ENCODE measurements at places on chromosomes 2 and 18.

DNA sequence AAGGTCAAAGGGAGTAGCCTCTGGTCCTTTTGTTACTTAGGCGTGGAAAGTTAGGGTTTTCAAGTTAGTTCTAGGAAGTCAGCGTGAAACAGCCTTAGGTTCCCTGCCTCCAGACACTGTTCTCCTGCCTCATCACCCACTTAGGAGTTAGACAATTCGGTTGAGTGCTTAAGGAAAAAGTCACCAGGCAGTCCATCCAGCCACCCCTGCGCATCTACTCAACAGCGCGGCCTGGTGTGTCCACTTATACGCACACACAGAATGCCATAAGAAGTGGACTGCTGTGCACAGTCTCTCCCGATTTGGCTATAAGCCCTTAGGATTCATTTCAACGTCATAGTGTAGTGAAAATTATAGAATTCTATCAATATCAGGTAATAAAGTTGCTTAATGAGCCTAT lies 470.8 kb upstream of the TNP1 start:
- DNase-seq: no peak

DNA sequence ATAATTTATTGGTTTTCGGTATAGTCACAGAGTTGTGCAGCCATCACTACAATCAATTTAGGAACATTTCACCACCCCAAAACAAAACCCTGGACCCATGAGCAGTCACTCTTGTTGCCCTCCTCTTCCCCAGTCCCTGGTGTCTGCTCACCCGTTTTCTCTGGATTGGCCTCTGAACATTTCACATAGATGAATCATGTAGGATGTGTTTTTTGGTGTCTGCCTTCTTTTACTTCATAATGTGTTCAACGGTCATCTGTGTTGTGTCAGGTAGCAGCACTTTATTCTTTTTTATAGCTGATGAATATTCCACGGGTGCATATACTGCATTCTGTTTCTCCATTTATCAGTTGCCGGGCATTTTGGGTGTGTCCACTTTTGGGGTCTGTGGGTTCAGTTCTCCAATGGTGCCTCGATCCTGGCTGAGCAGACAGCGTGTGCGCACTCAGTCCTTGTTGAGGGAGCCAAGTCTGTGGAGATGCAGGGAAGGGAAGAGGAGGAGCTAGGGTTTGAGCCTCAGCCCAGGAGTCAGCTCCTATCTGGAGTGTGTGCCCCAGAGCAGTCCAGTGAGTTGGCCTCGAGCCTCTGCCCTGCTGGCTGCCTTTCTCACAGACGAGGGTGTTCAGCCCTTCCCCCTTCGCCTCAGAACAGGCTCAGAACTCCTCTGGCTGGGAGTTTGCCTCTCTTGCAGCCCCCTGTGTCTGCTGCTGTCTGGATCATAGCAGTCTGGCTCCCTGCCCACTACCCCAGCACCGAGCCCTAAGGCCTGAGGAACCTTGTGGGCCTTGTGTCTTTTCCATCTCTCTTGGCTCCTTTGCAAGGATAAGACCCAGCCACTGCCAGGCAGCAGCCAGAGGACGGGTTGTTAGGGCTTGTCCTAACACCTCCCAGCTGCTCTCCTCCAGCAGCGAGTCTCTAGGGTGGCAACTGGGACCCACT lies 18.0 kb downstream of the C2orf74 start:
- DNase-seq: peak; percentile 92

- no peak for DNase-seq
These were observed 193.3 kb downstream of the SLC4A3 start for GRCh38 chr2:219820767-219821166.

DNA sequence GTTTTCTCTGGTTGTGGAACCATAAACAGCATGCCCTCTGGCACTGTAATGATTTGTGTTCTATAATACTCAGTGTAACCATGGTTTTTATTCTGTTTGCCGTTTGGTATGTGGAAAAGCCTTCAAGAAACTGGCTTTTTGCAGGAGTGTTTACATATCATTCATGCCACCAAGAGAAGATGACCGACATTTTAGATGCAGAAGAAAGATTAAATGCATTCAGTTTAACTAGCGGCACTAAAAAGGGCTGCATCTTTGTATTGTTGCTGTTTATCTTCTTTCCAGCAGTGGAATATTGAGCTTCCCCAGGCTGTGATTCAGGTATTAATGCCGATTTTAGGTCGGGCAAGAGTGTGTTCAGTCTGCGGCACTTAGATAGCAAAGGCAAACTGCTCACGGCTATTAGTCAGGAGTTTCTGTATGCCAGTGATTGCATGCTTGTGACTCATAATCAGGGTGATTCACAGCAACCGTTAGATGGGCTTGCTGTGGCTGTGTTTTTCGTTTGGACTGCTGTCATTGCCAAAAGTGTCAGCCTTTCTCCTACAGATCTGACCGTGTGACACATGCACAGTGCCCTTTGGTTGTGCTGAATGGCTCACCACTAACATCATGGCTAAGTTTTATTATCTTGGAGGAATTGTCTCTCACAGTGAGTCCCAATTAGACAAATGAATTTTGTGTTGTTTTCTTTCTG lies 479.7 kb downstream of the PARD3B start:
- DNase-seq: peak; percentile 96

DNA sequence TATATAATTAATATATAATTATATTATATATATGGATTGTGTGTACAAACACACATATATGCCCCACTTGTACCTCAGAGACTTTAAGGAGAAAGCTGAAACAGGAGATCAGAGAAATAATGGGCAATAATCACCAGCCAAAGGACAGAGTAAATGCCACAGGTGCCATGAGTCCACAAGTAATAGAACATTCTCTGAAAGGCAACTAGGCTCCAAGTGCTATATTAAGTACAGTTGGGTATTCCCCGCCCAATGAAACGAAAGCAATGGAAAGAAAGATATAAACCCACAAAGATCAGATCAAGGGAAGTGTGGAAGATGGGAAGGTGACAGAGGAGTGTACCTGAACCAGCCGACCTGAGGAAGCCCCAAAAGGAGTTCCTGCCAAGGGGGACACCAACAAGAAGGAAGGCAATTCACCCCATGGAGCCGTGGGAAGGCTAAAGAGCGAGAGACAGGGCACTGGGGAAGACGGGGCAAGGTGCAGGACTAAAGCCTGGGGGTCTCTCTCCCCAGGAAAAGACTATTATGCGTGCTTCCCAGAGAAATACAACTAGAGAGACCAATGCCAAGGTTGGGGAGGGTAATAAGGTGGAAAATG lies 19.0 kb downstream of the DYM start:
- DNase-seq: peak; percentile 18

- DNase-seq: no peak
These were observed 91.1 kb upstream of the CDH2 start for GRCh38 chr18:28267878-28268625.

GRCh38 chr2:186995092-186995491 lies 146.1 kb upstream of the ZSWIM2 start:
- no peak for DNase-seq

DNA sequence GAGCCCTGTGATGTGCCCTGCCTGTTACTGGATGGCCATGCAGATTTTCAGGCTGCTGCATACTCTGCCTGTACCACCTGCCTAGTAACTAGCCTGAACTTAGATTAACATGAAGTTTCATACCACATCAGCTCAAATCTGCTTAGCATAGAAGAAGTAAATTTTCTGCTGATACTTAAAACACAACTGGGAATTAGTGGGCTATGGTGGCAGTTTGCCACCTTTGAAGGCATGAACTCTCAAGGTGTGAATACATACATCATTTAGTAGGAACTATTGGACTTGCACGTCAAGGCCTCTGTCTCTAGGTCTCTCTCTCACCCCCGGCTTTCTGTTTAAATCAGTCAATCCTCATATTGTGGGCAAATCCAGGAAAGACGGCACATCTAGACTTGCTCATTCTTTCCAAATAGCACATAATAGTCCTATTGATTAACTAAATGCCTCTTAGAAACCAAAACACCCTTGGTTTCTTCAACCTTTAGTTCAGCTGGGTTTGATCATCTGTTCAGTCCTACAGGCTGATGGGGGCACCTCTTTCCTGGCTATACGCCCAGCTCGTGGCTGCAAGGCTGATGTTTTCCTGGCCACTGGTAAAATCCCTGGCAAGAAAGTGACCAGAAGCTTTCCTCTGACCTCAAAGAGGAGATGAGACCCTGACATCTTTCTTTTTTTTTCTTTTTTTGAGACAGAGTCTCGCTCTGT lies 58.4 kb downstream of the ALPK2 start:
- no peak for DNase-seq

- no peak for DNase-seq
These were observed 75.5 kb downstream of the SNTG2 start for GRCh38 chr2:1026141-1026540.

GRCh38 chr2:230668184-230668938 lies 44.3 kb upstream of the CAB39 start:
- no peak for DNase-seq

DNA sequence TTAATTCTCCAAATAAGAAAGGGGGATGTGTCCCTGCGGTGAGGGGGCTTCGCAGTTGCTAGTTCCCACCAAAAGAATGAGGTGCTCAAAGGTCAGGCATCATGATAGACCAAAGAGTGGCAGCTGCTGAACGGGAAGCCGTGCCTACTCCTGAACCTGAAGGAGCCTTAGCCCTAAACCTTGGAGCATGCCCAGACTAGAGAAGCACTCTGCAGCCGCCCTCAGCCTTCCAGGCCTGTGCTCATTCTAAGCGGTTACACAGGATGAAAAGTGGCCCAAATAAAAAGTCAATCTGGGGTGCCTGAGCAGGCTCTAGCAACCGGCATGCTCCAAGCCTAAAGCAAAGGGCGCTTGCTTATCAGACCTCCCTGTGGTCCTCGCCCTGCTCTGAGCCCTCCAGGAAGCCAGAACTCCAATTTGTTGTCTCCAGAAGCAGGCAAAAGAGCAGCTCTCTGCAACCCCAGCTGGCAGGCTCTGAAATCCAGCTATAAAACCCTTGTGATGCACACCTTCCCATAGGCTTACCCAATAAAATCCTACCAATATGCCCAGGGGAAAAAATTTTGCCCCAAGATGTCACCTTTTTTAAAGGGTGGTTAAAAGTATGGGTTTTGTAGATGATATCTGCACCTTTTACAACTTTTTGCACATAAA lies 17.5 kb downstream of the UXS1 start:
- peak; percentile 37 for DNase-seq

GRCh38 chr2:46363535-46364170 lies 66.4 kb downstream of the EPAS1 start:
- DNase-seq: no peak

DNA sequence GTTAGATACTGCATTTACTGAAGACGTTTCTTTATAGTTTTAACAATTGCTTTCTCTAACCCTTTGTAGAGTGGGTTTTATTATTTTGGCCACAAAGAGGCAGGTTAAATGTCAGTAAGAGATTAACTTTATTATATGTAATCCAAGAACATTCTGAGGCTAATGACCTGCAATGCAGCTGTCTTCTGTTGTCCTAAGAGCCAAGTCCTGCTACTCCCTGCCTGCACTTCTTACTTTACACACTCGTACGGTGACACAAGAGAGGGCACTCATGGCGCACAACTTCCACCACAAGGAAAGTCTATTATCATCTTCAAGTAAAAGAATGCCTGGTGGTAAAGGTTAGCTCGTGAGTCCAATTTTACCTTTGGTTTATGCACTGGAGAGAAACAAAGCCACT lies 471.0 kb upstream of the HNMT start:
- no peak for DNase-seq

- DNase-seq: no peak
These were observed 114.9 kb downstream of the GALNT13 start for GRCh38 chr2:153986488-153987229.

- DNase-seq: no peak
These were observed 1.5 kb upstream of the INHBB start for GRCh38 chr2:120344214-120344975.

GRCh38 chr2:220961143-220961860 lies 610.8 kb downstream of the EPHA4 start:
- no peak for DNase-seq

GRCh38 chr2:146786396-146786795 lies 1058.4 kb upstream of the ACVR2A start:
- no peak for DNase-seq

GRCh38 chr2:18440141-18440661 lies 120.3 kb downstream of the RDH14 start:
- no peak for DNase-seq

GRCh38 chr18:55268628-55269275 lies 309.5 kb upstream of the CCDC68 start:
- no peak for DNase-seq
